ENCODE measurements at places on chromosomes 1 and 21. TPM values are rescaled to one million over a fixed set of nuclear protein-coding genes. Genes with fewer than 3 reads are reported as not detected.

CFHR5 gene
- polyA plus RNA-seq = not detected

FBXO2 gene
- polyA plus RNA-seq = 0.37 TPM

FHAD1 gene
- polyA plus RNA-seq = 2.0 TPM

RAB7B gene
- 19.4 TPM for polyA plus RNA-seq

DNM3 gene
- 4.5 TPM for polyA plus RNA-seq

LCE1F gene
- not detected for polyA plus RNA-seq

HEYL gene
- polyA plus RNA-seq = 44.1 TPM

USP25 gene
- 26.3 TPM for polyA plus RNA-seq

IL12RB2 gene
- 2.0 TPM for polyA plus RNA-seq

MYOG gene
- 506 TPM for polyA plus RNA-seq

KRTAP13-2 gene
- polyA plus RNA-seq = not detected

GRCh38 chr21:32359719-32360260 is 33.0 kb downstream of the URB1 start:
- no peak for DNase-seq

DNA sequence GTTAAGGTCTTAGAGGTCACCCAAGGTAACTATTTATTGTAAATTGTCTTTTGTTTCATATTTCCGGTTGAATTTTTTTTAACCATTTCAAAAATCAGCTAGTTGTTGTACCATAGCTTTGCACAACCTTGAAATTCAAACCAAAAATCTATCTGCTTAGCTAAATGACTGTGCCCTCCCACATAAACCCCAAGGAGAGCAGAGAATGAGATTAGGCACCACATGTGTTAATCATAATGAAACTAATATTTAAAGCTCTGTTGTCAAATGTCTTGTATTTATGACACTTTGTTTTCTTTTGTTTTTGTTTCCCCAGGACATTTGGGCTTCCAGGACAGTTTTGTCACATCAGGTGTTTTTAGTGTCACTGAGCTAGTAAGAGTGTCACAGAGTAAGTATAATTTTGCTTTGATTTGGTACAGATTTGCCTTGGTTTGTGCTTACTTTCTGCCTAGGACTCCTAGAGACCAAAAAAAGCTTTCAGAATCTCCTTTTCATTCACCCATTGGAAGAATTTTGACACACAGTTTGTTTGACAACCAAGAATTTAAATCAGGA is 249.9 kb downstream of the NFIA start:
- no peak for DNase-seq

DNA sequence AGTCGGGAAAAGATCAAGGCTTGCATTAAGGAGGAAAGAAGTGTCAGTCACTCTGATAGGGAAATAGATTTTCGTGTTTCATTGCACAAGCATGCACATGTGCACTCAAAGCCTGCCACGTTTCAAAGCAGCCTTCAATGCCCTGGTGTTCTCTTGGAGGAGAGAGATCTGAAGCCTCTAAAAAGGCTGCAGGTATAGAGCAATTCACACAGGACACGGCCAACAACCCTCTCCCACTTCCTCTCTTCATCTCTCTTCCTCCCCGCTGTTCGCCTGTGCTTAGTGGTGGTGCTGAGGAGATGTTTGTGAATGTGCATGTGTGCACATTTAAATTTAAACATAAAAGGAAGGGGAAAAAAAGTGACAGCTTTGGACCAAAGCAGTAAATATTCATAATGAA is 117.7 kb downstream of the NUF2 start:
- DNase-seq = no peak

DNA sequence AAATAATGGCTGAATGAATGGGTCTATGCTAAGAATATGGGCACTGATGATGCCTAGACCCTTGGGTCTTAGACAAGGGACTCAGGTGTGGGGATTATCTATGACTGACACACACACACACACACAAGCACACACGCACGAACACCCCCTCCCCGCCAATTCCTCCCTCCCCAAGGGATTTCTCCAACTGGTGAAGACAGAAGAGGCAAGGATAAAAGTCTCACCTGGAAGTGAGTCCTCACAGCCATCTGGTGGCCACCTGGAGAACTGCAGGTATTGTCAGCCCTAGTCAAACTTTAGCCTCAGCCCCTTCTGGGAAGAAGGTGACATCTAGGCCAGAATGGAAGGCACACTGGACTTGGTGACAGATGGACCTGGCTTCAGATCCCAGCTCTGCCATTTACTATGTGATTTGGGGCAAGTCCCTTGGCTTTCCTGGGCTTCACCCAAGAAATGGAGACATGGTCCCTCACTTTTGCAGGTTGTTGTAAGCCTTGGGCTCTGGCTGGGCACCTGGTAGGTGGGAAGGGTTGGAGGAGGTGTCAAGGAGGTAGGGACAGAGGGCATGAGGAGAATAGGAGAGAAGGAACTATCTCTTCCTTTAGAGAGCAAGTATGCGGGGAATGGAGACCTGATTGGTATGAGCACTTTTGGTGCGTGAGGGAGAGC is 4.0 kb upstream of the GPR3 start:
- DNase-seq = no peak

DNA sequence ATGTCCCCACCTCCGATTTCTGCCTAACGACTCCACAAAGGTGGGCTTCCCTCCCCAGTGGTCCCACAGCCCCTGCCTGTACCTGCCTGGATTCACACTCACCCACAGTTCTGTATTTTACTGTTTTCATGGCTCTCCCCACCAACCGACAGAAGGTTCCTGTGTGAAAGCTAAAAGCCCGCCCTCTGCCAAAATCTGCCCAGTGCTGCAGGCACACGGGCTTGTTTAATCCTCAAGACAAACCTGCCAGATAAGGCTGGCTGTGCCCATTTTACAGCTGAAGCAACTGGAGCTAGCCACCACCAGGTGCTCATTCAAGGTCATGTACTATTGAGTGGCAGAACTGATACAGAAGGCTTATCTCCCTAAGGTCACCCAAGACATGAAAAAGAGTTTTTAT is 114.5 kb downstream of the HIVEP3 start:
- no peak for DNase-seq

- no peak for DNase-seq
Measured at GRCh38 chr1:93990010-93990409, 80.8 kb upstream of the GCLM start.

GRCh38 chr21:40270047-40270446 is 402.8 kb downstream of the PCP4 start:
- DNase-seq = peak; percentile 51

GRCh38 chr1:224198572-224198971 is 15.5 kb downstream of the DEGS1 start:
- DNase-seq = no peak

GRCh38 chr1:201137579-201138310 is 10.8 kb upstream of the ASCL5 start:
- DNase-seq = no peak

DNA sequence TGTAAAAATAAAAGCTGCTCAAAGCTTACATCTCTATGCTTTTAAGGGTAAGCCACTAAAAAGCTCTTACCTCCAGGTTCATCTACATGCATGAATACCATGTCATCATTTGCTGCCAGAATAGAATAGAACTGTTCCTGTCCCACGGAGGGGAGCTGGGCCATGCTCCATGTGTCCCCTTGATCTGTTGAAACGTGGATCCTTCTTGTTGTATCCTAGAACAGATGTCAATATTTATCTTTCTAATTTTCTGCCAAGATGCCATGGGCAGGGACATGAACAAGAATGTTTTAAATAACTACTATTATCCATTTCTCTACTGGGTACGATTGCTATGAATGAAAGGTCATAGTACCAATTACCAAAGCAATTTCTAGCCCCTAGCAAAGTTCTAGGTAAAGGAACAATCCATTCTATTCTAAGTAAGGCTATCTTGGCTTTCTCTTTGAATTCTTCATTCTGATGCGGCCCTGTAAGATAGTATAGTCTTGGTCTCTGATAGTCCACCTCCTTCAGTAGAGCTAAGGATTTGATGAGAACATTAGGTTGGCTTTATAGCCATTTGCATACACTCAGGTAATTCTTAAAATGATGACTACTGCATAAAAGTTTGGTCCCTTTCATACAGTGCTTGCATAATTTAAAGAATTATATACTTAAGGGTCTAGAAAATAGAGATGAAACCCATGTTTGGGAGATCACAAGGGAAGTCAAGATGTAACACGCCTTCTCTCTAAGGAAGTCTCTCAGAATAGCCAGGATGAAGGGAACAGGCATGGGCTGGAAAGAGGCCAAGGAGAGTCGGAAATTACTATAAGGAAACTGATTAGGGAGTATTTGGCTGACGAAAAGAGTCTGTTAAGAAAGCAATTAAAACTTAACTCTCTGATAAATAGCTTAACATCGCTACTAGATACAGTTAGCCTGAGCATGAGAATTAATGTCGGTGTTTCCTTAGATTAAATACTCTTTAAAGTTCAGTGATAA is 35.4 kb upstream of the MYBPHL start:
- no peak for DNase-seq

DNA sequence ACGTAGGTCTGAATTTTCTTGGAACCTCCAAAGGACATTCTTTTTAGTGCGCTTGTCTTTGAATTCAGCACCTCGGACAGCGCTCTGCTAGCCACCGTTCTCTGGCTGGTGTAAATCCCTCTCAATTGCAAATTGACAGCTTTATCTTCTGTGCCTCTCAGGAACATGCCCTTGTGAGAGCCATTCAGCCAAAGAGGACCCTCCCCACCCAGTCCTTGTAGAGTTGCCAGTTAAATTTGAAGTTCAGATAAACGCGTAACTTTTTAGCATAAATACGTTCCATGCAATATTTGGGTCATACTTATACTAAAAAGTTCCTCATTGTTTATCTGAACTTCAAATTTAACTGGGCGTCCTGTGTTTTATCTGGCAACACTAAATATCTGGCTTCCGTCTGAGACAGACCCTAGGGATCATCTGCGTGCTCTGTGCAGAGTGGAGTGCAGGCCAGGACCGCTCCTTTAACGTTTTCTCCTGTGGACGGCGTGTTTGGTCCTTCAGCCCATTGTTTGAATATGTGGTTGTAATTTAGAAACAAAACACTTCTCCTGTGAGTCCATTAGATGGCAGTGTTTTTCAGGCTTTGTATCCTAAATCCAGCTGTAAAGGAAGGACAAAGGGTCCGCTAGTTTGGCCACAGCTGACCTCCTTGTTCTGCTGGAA is 7.0 kb downstream of the KCNAB2 start:
- DNase-seq = peak; percentile 80

DNA sequence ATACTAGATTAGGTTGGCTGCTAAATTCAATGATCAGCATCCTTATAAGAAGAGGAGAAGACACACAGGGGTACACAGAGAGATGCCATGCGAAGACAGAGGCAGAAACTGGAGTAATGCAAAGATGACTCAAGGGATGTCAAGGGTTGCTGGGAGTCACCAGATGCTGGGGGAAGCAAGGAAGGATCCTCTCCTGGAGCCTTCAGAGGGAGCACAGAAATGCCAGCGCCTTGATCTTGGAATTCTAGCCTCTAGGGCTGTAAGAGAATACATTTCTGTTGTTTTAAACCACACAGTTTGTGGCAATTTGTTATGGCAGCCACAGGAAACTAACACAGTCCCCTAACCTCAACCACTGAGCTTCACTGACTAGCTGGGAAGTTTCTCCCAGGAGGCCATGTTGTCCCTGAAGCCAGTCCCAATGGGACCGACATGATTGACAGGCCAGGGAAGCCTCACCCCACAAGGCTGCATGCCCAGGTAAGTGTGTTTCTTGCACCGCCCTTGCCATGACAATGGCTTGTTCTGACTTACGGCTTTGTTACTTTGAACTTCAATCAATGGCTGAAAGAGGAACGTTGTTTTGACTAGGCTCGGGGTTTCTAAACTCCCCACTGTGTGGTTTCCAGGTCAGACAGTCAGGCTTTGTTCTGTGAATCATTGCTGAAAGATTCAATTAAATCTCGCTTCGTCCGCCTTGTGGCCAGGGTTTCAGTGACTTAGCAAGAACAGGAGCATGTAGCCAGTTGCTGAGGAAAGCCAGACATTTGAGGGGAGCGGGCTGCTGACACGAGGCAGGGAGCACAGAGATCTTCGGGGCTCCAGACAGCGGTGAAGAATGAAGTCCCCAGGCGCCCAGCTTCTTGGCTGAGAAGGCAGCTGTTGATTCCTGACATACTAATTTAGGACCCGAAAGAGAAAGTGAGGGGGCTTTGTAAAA is 62.3 kb downstream of the RUNX1 start:
- DNase-seq = no peak

- no peak for DNase-seq
Measured at GRCh38 chr1:91402023-91402422, 2.6 kb downstream of the HFM1 start.

GRCh38 chr1:88562991-88563390 is 121.1 kb upstream of the PKN2 start:
- no peak for DNase-seq

- no peak for DNase-seq
Measured at GRCh38 chr1:87108814-87109411, 194.5 kb downstream of the HS2ST1 start.

- peak; percentile 28 for DNase-seq
Measured at GRCh38 chr1:61724506-61724812, 482 bp downstream of the TM2D1 start.

DNA sequence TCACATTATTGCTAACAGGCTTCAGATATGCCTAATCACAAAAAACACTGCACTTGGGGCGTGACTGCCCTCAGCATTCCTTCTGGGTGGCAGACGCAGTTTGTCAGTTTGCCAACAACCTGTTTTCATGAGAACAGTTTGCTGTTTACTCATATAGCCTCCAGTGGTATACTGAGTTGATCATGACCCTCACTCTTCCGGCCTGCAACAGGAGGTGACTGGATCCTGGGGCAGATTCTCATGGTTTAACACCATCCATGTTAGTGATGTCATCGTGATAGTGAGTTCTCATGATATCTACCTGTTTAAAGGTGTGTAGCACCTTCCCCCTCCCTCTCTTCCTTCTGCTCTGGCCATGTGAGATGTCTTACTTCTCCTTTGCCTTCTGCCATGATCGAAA is 555.2 kb downstream of the PLPP3 start:
- DNase-seq = no peak

DNA sequence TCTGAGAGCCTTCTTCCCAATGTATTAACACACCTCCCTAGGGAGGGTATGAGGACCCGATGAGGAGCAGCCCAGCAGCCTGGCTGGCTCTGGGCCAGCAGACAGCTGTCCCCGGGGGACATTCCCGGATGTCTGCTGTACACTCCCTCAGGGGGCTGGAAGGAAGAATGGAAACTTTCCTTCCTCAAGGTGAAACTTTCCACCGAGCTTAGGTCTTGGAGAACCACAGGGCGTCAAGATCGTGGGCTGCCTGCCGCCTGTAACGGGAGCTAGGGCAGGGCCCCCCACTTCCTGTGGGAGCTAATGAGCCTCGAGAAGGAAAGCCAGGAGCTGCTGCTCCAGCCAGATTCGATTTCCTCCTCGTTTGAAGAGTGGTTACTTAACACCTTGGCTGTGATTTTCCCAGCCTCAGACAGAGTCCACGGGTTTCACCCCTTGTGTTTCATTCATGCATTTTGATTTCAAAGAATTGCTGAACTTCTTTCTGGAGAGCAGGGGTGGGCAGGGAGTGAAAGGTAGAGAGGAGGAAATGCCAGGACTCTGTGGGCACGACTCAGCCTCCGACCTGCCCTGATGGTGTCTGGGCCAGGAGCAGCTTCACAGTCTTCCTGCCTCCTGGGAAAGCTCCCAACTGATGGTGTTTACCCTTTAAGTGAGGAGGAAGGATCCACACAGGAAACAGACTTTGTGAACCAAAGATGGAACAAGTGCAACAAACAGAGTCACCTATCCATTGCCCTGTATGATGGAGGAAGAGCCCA is 29.7 kb downstream of the UBE2T start:
- DNase-seq = no peak

All from muscle of arm (tissue), 14 donors.